ENCODE measurements at places on chromosomes 2 and 18.

GRCh38 chr18:13137670-13138419 is 80.7 kb upstream of the LDLRAD4 start:
- DNase-seq: peak; percentile 79

- DNase-seq: no peak
These were observed 119.3 kb upstream of the GYPC start for GRCh38 chr2:126536605-126537200.

- no peak for DNase-seq
These were observed 801.4 kb downstream of the BCL11A start for GRCh38 chr2:59752071-59752470.

DNA sequence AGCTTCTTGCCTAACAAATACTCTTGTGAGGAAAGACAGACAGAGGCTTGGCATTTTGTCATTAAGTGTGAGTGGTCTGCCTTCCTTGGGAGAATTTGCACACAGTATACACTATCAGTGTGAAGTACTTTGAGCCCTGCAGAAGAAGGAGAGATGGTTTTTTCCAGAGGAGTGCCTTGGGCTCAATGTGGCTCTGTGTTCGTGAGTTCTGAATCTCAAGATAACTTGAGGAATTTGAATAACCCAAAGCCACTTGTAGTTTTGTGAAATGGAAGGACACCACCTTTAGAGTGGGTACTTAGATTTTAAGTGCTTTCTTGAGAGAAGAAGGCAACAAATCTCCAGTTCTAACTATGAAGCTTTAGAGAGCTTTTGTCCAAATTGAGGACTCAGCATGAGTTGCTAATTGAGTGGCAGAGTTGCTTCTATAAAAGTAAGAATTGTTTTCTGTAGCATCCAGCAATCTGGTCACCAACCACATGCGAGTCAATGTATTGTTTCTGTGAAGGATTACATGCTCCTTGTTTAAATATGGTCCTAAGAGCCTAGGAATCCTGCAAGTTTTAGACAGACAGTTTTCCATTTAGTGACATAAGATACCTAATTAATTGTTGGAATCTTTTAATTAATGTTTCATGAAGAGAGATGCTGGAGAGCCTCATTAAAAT is 68.3 kb downstream of the BABAM2 start:
- DNase-seq: no peak

DNA sequence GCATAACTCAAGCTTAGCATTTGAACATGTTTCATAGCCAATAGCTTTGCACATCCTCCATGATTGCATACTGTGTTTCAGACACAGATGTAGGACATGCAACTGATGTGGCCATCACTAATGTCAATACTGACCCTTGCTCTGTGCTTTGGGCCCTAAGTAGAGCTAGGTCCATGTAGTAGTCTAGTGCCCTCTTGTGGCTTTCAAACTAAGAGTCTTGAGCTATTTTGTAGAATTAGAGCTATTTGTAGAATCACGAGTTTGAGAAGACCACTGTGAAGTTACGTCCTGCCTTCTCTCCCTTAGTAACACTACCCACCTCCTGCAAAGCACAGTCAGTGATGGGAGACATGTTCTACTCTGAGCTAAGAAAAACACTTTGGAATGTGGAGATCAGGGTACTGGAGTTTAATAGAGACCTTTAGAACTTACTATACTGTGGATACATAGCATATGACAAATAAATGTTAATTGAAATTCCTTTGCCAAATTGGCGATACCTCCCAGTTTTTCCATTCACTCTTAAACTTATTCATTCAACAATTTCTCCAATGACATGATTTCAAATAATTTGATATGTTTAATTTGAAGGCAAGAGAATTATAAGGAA is 306.5 kb upstream of the TNP1 start:
- DNase-seq: no peak

GRCh38 chr18:30965237-30965636 is 77.3 kb downstream of the DSC3 start:
- no peak for DNase-seq

GRCh38 chr18:62741118-62741566 is 25.8 kb downstream of the PHLPP1 start:
- peak; percentile 82 for DNase-seq

GRCh38 chr2:68565858-68566257 is 77.5 kb upstream of the PROKR1 start:
- no peak for DNase-seq

- no peak for DNase-seq
These were observed 172.9 kb downstream of the MAIP1 start for GRCh38 chr2:200128296-200128695.

- DNase-seq: no peak
These were observed 69.5 kb upstream of the TGIF1 start for GRCh38 chr18:3380384-3380961.

DNA sequence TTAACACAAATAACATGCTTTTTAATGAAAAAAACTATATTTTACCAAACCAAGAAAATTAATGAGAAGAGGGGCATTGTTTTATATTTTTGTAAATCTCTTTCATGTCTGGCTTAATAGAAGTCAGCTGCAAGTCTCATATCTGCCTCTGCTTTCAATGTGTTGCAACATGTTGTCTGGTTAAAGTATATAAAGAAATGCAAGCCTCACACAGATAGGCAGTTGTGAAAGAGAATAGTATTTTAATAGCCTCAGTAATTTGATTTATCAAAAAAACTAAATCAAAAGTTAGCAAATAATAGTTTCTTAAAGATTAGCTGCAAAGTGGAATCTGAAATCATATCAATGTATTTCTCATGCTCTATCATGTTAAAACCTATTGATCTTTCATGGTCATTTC is 52.9 kb upstream of the NCOA1 start:
- no peak for DNase-seq

DNA sequence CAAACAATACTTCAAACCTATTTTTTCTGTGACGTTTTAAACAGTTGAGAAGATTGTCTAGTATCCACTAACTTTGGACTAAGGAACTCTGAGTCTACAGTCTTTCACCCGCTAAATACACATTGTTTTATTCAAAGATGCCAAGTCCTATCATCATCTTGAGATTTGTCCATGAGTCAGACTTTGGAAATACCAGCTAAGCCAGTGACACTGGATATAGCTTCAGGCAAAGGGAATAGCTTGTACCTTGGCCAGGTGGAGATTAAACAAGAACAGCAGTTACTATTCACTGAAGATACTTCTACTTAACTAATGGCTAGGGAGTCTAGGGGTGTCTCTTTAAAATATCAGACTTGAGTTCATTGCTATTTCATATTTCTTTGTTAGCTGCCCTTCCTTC is 137.5 kb downstream of the COMMD1 start:
- DNase-seq: no peak

Measured in HL-60 (cell line).